Fibroblast of lung (primary cell): ENCODE measurements at places on chromosomes 7 and 10. TPM values are rescaled to one million over a fixed set of nuclear protein-coding genes. Genes with fewer than 3 reads are reported as not detected.

DNA sequence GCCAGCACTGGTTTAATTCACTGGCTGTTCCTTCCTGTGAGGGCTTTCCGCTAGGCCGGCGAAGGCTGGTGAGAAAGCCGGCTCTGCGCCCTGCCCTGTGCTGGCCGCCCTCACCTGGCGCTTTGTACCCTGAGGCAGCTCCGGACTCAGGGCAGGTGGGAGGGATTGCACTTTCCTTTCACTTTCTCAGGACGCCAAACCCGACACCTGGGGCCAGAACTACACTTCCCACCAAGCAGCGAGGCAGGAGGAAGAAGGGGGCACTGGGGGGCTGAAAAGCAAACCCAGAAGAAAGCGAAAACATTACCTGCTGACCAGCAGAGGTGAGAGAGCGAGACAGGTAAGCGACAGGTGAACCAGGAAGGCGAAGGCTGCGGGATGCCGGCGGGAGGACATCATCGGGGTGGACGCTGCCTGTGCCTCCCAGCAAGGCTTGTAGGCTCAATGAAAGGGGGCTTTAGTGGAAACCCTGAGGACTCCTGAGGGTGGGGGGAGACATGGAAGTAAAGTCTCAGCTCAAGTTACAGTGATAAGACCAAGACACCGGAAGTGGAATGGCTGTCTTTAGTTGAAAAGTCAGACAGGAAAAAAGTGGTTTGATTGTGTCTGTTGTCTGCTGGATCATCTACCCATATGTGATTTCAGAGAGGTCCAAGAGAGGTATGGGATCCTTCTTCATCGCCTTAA lies at the start of gene RAB19:
TSS of gene RAB19 (plus strand) at position 181 of the 687 bp plus-strand sequence. CDS start 3,589 bp downstream, outside the sequence.
- H3K27me3 ChIP-seq = peaks cover 12% of the 10 kb centered on the region
- H3K27ac ChIP-seq = no peak within 1 kb of the TSS
- no peaks in the 10 kb centered on the region for H3K4me1 ChIP-seq

DNA sequence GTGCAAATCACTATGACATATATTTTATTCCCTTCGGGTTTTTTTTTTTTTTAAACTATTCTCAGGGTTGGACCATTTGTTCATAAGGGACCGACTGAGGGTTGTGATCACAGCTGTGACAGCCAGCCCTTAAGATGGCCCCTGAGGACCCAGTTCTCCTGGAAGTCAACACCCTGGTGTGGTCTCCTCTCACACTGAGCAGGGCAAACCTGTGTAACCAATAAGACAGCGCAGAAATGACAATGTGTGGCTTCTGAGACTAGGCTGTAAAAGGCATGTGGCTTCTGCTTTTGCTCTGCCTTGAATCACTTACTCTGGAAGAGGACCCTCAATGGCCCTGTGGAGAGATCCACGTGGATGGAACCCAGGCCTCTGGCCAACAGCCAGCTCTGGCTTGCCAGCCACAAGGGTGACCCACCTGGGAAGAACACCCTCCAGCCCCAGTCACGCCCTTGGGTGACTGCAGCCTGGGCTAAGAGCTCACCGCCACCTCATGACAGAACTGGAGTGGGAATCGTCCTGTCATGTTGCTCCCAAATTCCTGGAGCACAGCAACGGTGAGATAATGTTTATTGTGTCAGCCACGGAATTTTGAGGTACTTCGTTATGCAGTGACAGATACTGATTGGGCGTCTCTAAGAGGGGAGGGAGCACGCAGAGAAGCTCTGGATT lies 127.1 kb downstream of the CLEC2L start:
- peaks cover 5% of the 10 kb centered on the region for H3K4me1 ChIP-seq
- no peak for DNase-seq
- H3K4me3 ChIP-seq = no peak overlapping the region
- H3K36me3 ChIP-seq = no peaks in the 10 kb centered on the region

- H3K36me3 ChIP-seq = no peaks in the 10 kb centered on the region
- peaks cover 5% of the 10 kb centered on the region for H3K27me3 ChIP-seq
- H3K4me3 ChIP-seq = no peak overlapping the region
- H3K4me1 ChIP-seq = no peaks in the 10 kb centered on the region
- DNase-seq = no peak
- H3K27ac ChIP-seq = no peak overlapping the region
Measured at GRCh38 chr7:132758986-132759385, 182.7 kb upstream of the PLXNA4 start.

Gene GDF2
- total RNA-seq = not detected in 2 replicates

DNA sequence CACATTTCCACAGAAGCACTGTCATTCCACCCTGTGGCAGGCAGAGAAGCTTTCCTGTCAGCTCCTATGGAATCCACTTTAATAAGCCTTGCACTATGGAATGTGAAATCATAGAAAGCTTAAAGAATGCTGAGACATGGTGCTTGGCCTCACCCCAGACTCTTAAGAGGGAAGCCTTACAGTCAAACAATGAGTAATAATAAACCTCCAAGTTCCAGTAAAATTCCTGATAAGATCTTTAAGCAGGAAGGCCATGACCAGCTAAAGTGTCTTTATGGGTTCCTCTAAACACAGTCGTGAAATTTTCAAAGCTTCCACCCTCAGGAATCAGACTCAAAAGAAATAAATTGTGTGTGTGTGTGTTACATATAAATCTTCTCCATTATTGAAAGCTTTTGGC lies 11.9 kb upstream of the TEX36 start:
- H3K4me1 ChIP-seq = peaks cover 5% of the 10 kb centered on the region
- H3K36me3 ChIP-seq = no peaks in the 10 kb centered on the region
- DNase-seq = peak; percentile 95
- H3K27ac ChIP-seq = peak overlapping the region; percentile 66

DNA sequence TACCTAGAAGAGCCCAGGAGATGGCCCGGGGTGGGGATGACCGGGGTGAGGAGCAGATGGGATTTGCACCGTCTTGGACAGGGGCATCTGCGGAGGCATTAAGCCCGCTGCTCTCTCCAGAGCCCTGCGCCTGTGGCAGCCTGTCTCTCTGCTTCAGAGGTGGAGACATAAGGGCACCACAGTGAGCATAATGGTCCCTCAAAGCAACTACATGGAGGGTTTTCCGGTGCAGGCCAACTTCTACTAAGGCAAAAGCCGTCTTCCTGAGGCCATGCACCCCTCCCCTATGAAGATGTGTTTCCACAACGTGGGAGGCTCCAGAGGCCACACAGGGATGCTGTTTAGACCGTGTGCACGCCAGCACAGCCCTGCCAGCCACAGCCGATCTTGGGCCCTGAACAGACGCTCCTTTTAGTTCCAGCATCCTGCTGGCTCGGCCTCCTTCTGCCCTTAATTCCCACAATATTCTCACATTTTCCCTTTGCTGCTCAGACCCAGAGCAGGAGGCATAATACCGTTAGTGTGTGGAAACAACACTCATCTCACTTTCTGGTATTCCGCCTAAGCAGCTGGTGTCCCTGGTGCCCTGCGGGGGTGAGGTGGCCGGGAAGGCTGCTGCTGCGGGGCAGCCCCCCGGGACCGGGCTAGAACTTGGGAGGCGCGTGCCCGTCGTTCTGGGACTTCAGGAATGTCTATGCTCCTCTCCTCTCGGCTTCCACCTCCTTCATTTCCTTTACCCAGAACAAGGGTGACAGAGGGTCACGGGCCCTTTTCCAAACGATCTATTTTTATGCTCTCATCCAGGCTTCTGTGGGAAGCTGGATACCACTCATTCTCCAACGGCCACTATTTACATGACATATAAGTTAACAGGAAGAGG lies 266.9 kb downstream of the TNS3 start:
- peak overlapping the region; percentile 67 for H3K27ac ChIP-seq
- no peaks in the 10 kb centered on the region for H3K27me3 ChIP-seq
- peaks cover 4% of the 10 kb centered on the region for H3K36me3 ChIP-seq
- peak; percentile 92 for DNase-seq
- peaks cover 18% of the 10 kb centered on the region for H3K4me1 ChIP-seq

Gene CNTNAP2
- total RNA-seq = not detected in 2 replicates

DNA sequence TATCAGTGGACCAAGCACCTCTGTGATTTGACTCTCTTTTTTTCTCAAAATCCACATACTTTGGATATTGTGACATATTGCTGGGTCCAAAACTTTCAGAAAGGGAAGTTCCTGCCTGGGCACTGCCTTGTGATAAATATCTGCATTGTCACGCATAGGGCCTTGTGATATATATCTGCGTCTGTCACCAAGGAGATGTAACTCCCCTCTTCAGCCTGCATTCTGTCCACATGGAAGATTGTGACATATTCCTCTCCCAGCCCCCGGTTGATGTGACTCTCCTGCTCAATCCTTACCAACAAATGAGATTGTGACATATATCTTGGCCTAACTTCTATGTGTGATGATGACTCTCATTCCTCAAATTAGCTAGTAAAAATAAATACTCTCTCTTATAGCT lies 25.4 kb upstream of the ZNF107 start:
- H3K36me3 ChIP-seq = no peaks in the 10 kb centered on the region
- no peaks in the 10 kb centered on the region for H3K27me3 ChIP-seq
- H3K4me1 ChIP-seq = no peaks in the 10 kb centered on the region
- no peak for DNase-seq
- no peak overlapping the region for H3K27ac ChIP-seq

- no peak for DNase-seq
- H3K27ac ChIP-seq = no peak overlapping the region
- H3K27me3 ChIP-seq = no peaks in the 10 kb centered on the region
Measured at GRCh38 chr7:99644431-99644830, 27.7 kb downstream of the ZSCAN25 start.

- peak; percentile 70 for DNase-seq
- H3K27ac ChIP-seq = peak overlapping the region; percentile 46
- H3K4me3 ChIP-seq = no peak overlapping the region
Measured at GRCh38 chr10:10792681-10793080, 225.0 kb upstream of the CELF2 start.

DNA sequence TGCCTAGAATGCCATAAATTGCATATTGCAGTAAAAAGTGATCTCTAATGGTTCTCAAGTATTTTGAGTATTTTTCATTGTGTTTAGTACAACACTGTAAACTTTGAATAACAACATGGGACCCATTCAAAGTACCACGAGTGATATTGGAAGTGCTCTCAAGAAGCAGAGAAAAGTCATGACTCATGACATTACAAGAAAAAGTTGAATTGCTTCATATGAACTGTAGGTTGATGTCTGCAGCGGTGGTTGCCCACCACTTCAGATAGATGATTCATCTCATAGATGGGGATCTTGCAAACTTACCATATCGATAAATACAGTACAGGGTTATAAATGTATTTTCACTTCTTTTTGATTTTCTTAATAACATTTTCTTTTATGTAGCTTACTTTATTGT lies 33.9 kb downstream of the ENTPD1 start:
- peak; percentile 27 for DNase-seq
- H3K4me1 ChIP-seq = peaks cover 5% of the 10 kb centered on the region
- H3K4me3 ChIP-seq = no peak overlapping the region
- no peaks in the 10 kb centered on the region for H3K27me3 ChIP-seq

GRCh38 chr7:1020849-1021251 lies 23.5 kb upstream of the GPR146 start:
- DNase-seq = no peak
- H3K4me1 ChIP-seq = no peaks in the 10 kb centered on the region
- no peak overlapping the region for H3K4me3 ChIP-seq
- peaks cover 2% of the 10 kb centered on the region for H3K36me3 ChIP-seq
- no peak overlapping the region for H3K27ac ChIP-seq

GRCh38 chr7:82542665-82543064 lies 99.1 kb upstream of the CACNA2D1 start:
- no peak overlapping the region for H3K27ac ChIP-seq
- no peaks in the 10 kb centered on the region for H3K4me1 ChIP-seq
- peak; percentile 45 for DNase-seq
- no peak overlapping the region for H3K4me3 ChIP-seq
- H3K36me3 ChIP-seq = no peaks in the 10 kb centered on the region

GRCh38 chr10:102069071-102069470 lies 3.9 kb downstream of the HPS6 start:
- no peak for DNase-seq
- no peak overlapping the region for H3K4me3 ChIP-seq
- peaks cover 10% of the 10 kb centered on the region for H3K4me1 ChIP-seq
- H3K27me3 ChIP-seq = no peaks in the 10 kb centered on the region
- H3K27ac ChIP-seq = no peak overlapping the region
- peaks cover 1% of the 10 kb centered on the region for H3K36me3 ChIP-seq

GRCh38 chr7:137017221-137017620 lies 148.8 kb downstream of the CHRM2 start:
- H3K27me3 ChIP-seq = no peaks in the 10 kb centered on the region
- H3K27ac ChIP-seq = no peak overlapping the region
- H3K36me3 ChIP-seq = no peaks in the 10 kb centered on the region
- no peak for DNase-seq
- H3K4me3 ChIP-seq = no peak overlapping the region

DNA sequence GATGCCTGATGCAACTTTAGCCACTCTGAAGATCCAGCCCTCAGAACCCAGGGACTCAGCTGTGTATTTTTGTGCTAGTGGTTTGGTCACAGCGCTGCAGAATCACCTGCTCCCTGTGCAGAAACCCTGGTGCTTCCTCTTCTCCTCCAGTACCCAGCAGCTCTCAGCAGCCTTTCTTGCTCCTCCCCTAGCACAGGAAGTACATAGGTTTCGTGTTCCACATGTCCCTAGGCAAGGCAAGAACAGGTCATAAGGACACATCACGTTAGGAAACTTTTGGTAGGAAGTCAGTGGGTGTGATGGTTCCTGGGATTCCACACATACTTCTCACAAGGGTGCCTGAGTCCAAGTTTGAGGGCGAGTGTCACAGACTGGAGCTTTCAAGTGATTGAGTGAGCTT lies 167.9 kb upstream of the PRSS1 start:
- no peak overlapping the region for H3K27ac ChIP-seq
- no peaks in the 10 kb centered on the region for H3K36me3 ChIP-seq
- DNase-seq = no peak
- peaks cover 9% of the 10 kb centered on the region for H3K4me1 ChIP-seq

DNA sequence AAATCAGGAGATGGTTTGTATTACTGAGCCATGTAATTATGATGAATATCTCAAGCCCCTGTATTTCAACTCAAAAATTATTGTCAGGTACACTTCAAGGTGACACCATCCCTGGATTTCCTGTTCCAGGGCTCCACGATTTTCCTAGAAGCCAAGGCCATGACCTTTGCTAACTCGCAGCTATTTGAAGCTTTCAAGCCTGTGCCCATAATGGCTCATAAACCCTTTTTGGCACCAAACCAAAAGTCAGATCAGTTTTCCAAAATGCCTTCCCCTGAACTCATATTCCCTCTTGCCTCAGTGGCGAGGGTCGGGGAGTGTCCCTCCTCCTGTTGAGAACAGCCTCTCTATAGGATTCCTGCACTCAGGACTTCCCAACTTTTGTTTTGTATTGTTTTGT lies 70.8 kb downstream of the HIP1 start:
- H3K27ac ChIP-seq = no peak overlapping the region
- peaks cover 2% of the 10 kb centered on the region for H3K4me1 ChIP-seq
- no peaks in the 10 kb centered on the region for H3K36me3 ChIP-seq
- H3K27me3 ChIP-seq = no peaks in the 10 kb centered on the region
